Left hindlimb (tissue), 1 donor: ENCODE measurements at places on chromosomes 3 and 15.

DNA sequence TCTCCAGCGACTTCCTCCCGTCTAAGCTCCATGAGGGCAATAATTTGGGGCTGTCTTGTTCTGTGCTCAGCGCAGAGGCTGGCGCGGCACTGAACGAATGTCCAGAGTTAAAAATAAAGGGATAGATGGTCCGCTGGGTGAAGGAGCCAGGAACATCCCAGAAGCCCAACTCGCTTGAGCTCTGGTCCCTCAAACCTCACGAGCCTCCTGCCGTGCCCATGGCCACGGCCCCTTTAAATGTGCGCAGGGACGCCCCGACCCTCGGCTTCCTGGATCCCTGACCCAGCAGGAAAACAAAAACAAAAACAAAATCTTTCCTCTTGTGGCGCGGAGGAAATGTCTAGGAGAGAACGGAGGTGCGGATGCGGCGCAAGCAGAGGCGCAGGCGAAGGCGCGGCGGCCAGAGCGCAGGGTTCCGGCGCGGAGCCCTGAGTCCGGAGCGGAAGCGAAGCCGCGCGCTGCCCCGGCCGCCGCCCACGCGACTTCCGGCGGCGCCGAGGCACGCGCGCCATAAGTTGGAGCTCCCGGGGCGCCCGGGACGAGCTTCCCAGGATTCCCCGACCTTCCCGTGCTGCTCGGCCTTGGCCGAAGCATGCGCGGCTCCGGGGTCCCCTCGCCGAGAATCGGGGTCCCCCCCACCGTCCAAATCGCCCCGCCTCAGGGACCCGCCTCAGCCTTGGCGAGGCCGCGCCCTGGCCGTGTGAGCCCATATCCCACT lies 52.9 kb upstream of the WNT7A start:
- DNase-seq: peak; percentile 32

GRCh38 chr3:67529915-67530314 lies 124.5 kb downstream of the SUCLG2 start:
- DNase-seq: no peak

GRCh38 chr3:182739619-182740018 lies 53.7 kb upstream of the ATP11B start:
- no peak for DNase-seq

DNA sequence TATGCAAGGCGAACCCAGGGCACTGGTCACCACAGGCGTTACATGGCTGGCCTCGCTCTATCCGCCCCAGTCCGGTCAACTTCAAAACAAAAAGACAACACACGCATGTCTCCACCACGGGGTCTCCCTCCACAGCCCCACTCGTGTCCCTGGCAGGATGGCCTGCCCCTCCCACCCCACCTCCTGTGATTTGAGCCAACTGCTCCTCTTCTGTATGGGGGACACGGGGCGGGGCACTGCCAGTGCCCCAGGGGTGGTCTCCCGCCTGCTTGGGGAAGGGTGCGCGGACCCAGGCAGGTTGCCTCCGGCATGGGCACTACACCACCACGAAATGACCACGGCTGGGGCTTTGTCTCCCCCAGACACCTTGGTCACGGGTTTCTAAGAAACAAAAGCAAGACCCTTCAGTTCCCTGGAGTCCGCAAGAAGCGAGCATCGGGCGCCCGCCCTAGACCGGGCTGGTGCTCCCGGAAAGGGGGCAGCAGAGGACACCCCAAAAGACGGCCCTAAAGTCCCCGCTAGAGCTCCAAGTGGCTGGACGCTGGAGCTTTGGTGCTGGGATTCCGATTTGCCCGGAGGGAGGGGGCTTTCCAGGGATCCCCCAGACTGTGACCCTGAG lies 219.3 kb upstream of the PRICKLE2 start:
- DNase-seq: peak; percentile 44

DNA sequence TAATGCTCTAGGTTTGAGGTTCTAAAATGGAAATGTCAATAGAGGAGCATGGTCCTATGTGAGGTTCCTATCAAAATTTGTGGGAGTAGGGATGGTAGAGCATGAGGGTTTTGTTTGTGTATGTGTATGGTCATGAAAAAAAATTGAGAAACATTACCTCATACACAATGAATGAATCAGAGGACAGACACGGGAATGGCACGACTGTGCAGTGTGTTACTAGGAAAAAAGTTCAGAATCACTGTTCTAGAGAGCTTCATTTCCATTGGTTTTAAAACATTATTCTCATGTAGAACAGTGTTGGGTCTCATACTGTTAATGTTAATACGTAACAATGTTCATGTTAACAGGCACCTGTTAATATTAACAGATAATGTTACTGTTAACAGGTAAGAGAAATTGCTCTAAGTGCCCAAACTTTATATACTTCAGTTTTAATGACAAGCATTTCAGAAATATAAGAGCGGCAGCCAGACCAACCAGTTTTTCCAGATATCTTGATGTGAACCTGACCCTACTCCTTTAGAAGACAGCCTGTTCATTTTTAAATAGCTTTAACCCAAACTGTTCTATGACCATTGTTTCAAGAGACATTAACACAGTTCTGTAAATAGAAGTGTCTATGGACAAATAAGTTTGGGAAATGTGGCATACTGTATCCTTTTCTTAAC lies 48.0 kb downstream of the SLC15A2 start:
- DNase-seq: no peak
